ENCODE measurements at places on chromosomes 3 and 15.

DNA sequence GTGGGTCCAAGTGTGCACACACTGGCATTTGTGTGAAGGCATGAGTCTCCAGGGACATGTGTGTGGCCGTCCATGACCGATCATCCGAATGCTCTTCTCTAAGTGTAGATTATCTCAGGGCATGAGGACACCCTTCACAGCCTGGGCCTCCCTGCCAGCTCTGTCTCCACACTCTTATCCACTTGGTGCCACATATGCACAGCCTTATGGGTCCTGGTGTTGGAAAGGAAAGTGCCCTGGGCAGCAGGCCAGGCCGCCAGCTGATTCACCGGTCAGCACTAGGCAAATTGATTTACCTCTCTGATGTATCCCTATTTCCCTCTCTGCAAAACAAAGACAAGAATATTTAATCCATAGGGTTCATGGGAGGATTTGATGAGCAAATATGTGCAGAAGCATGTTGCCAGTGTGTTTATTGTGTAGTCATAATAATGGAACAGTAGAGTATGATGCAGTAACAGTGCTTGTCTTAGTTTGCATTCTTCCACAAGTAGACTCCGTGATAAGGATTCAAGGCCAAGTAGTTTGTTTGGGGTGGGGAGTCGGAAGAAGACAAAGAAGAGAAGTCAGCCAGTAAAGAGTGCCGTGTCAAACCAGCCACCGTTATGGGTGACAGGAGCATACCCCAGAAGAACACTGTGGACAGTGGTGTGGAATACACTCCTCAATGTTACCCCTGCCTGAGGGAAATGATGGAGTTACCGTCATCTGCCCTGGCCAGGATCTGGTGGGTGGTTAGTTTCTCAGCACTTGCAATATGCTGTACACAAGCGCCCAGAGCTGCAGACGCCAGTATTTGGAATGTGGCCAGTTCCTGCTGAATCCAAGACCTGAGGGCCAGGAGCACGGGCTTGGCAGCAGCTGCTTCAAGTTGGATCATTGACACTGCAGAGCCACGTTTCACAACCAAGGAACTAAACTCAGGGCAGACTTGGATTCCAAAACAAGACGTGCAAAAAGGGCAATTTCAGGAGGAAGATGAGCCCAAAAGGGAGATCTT is 85.1 kb downstream of the MTHFS start:
- DNase-seq, result peak; percentile 90

DNA sequence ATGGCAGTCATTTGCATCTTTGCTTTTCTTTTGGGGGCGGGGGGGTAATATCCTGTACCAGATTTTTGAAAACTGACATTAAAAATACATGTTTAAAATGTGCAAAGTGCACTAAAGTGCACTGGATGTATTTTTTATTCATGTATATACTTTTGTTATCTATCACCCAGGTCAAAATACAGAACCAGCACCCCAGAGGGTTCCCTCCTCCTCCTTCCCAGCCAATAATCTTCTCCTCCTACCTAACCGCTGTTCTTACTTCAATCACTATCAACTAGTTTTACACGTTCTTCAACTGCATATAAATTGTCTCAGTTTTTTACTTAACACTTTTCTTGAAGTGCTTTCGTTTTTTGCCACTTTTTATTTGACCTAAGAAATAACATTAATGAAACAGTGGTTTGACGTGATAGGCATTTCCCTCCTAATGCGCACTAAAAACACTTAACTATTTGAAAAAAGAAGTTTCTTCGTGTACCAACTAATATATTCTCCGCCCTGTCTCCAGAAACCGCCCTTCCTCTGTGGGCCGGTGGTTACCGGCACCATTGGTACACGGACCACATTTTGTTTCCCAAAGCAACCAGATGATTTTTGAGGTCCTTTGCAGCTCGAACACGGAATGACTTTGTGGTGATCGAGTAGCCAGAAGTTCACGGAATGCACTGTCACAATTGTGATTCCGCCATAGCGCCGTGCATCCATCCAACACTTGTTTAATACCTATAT is 836 bp upstream of the AKAP13 start:
- DNase-seq, result no peak

GRCh38 chr15:68658151-68658550 is 79.4 kb downstream of the CORO2B start:
- DNase-seq, result no peak

- peak; percentile 76 for DNase-seq
These were observed 88.7 kb downstream of the GABRG3 start for GRCh38 chr15:27059610-27060202.

- DNase-seq, result no peak
These were observed 9.7 kb upstream of the NMNAT3 start for GRCh38 chr3:139687431-139687830.

DNA sequence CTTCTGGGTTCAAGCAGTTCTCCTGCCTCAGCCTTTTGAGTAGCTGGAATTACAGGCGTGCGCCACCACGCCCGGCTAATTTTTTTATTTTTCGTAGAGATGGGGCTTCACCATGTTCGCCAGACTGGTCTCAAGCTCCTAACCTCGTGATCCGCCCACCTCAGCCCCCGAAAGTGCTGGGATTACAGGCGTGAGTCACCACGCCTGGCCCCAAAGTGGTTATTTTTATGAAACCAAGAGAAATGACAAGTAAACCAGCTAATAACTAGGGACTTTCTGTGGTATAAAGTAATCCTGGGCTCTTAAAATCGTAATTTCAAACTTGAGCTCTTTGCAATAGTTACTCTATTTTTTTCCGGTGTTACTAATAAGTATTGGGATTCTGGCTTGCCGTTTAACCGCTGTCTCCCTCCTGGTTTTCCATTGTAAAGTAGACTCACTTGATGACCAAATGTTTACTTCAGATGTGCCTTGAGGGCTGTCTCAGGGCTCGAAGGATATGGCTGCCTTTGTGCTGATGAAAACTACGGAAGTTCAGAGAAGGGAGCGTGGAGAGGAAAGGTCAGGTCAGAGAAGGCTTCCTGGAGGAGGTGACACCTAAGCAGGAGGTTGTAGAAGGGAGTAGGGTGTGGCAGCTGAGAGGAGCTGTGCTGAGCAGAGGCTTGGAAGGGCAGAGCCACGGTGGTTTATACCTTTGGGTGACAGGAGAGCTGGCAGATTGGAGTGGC is 4.2 kb downstream of the ZSCAN2 start:
- DNase-seq, result no peak

GRCh38 chr3:141045849-141046248 is 5.3 kb upstream of the SPSB4 start:
- no peak for DNase-seq

- no peak for DNase-seq
These were observed 730 bp downstream of the MYD88 start for GRCh38 chr3:38139191-38139590.

GRCh38 chr3:98901119-98901391 is 440 bp downstream of the DCBLD2 start:
- no peak for DNase-seq

DNA sequence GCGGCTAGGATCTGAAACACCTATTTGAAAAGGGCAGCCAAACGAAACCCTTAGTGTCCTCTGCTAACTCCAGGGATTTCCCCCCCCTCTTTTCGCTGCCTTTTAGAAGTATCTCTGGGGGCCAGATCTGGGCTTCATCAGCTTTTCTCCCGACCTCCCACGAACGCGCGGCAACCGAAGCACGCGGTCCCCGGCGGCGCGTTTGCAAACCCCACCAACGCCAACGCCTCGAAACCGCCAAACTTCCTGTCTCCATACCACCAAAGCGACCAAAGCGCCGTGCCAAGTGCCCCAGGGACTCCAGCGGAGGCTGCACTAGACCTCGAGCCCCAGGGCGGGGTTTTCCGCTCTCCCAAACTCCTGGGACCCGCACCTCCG is 155.8 kb upstream of the FRMD4B start:
- DNase-seq, result peak; percentile 54
